ENCODE measurements at places on chromosomes 1 and 21.
A peak's percentile ranks its signal among the peaks of the same experiment; 100 is the strongest.

GRCh38 chr1:42844592-42845140 lies 1.7 kb upstream of the ZNF691 start:
- no peak for DNase-seq

- no peak for DNase-seq
Observed at GRCh38 chr1:26750428-26750827, 37.3 kb upstream of the PIGV start.

- no peak for DNase-seq
Observed at GRCh38 chr1:197618061-197618460, 157.2 kb downstream of the DENND1B start.

GRCh38 chr1:107936498-107937481 lies 28.2 kb downstream of the VAV3 start:
- peak; percentile 78 for DNase-seq

- no peak for DNase-seq
Observed at GRCh38 chr1:15573477-15573876, 11.4 kb downstream of the AGMAT start.

DNA sequence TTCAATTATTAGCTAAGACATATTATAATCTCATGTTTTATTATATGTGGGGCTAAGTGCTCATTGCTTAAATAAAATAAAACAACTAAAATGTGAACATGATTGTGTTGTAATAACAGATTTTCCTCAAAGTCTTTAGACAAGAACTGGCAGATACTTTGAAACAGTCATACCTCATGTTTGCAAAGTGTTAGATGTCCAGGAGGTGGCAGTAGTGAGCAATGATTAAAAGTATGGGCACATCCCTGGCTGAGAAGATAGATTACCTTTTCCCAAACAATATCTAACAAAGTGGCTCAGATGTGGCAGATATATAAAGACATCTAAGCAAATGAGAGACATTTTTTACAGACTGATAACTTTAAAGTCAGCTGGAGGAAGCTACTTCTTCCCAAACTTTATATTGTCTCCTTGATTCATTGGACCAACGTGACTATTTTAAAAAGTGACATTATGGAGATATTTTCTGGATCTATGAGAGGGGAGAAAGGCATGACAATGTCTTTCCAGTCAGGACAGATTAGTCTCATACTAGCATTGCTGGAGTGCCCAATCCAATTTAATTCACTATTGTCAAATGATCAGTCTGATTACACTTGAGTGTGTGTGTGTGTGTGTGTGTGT lies 269.8 kb downstream of the S1PR1 start:
- no peak for DNase-seq

GRCh38 chr1:21472861-21473260 lies 32.9 kb downstream of the NBPF3 start:
- no peak for DNase-seq

DNA sequence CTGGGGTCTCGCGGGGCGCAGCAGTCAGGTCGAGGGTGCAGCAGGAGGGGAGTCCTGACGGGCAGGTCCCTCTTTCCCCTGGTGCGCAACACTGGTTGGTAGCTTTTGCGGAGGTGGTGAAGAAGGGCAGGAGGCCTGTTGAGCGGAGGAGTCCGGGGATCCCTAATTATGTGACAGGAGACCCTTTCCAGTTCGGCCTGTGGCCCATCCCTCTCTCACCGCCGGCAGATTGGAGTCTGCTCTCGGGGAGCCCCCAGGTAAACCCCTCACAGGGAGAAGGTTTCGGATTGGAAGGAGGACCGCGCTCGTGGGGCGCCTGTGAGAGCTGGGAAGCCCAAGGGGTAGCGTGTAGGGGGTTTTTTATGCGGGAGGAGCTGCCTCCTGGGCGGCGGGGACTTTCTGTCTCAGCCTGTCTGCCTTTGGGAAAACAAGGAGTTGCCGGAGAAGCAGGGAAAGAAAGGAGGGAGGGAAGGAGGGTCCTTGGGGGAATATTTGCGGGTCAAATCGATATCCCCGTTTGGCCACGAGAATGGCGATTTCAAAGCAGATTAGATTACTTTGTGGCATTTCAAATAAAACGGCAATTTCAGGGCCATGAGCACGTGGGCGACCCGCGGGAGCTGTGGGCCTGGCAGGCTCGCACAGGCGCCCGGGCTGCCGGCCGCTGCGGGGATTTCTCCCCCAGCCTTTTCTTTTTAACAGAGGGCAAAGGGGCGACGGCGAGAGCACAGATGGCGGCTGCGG lies 9.5 kb downstream of the SIM2 start:
- DNase-seq = no peak

GRCh38 chr1:1630965-1631781 lies 800 bp upstream of the MMP23B start:
- no peak for DNase-seq

DNA sequence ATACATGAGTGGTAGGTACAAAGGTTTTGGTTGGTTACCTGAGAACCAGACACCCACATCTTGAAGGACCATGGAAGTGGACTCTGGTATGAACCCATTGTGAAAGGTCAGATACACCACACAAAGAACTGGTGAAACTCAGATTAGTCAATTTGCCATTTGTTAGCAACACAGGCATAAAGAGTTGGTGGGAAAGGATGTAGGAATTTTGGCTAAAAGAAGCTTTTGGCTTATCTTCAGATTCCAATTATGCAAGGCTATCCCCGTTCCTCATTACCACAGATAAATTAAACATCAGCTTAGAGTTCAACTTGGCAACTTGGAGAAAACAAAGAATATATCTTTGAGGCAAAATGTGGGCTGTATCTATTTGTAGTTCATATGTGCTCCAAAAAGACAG lies 87.0 kb upstream of the IRF2BP2 start:
- DNase-seq = no peak

- no peak for DNase-seq
Observed at GRCh38 chr1:46490656-46491442, 1.2 kb downstream of the DMBX1 start.

DNA sequence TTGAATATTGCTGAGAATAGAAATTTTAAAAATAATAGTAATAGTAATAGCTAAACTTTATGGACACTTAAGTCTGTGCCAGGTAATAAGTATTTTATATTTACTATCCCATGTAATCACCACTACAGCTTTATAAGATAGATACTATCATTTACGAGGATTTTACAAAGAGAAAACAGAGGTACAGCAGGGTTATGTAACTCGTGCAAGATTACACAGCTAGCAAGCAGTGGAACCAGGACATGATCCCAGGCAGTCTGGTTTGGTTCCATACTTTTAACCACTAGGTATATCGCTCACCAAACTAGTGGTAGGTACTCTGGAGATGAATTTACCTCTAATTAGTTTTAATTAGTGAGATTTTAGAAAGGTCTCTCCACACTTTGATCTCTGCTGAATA lies 42.5 kb downstream of the SPAG17 start:
- no peak for DNase-seq

GRCh38 chr1:19349999-19350398 lies 37.9 kb downstream of the SLC66A1 start:
- DNase-seq = no peak
